T-helper 9 cell (primary cell): ENCODE measurements at places on chromosomes 3 and 15.

GRCh38 chr3:154749514-154749913 is 319.5 kb upstream of the GPR149 start:
- DNase-seq, result no peak

GRCh38 chr15:70212963-70213315 is 115.2 kb upstream of the TLE3 start:
- no peak for DNase-seq

- DNase-seq, result no peak
These were observed 68.3 kb upstream of the SLC12A8 start for GRCh38 chr3:125280668-125281361.

GRCh38 chr15:90336705-90337141 is 15.4 kb upstream of the ZNF774 start:
- DNase-seq, result no peak

- no peak for DNase-seq
These were observed 560.1 kb downstream of the NLGN1 start for GRCh38 chr3:173957646-173958045.

DNA sequence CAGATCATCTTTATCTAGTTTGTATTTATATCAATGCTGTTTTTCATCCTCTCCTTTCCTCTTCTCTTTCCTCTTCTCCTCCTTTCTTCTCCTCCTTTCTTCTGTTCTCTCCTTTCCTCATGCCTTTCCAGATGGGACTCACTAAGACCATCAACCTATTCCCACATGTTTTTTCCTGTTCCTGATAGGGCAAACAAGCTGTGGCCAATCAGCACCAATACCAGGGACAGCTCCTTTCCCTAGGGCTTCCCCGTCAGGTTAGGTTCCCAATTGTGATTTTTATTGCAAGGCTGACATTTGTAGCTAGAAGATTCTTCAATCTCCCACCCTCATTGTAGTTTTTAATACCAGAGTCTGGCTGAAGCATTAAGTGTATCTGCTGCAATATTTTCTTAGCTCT is 76.3 kb upstream of the COL8A1 start:
- no peak for DNase-seq

- no peak for DNase-seq
These were observed 11.0 kb downstream of the LYSMD2 start for GRCh38 chr15:51726302-51727073.

DNA sequence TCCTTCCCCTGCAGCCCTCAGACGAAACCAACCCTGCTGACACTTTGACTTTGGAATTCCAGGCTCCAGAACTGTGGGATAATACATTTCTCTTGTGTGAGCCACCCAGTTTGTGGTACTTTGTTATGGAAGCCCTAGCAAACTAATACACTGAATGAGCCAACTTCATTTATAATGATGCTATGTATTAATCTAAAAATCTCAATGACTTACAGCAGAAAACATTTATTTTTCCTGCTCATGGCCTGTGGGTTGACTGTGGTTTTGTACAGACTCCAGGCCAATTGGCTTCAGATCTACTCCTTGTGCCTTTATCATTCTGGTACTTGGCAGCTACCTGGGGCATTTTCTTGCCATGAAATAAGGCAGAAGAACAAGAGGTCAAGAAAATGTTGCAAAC is 152.4 kb downstream of the EBLN2 start:
- no peak for DNase-seq

DNA sequence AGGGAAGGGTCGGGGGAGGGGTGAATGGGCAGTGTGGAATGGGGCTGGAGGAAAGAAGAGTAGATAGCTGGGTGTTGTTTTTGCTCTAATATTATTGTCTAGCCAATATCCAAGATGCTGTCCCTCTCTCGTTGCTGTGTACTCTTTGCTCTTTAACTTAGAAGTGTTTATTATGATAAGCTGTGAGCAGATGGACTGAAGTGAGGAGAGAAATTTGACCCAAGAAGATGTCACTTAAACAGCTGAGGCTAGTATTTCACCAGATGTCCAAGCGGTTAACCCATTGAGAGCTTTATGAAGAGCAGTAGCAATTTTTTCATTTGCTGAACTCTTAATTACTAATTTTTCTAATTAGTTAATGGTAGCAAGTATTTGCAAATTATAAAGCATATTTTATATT is 212.2 kb upstream of the TP63 start:
- DNase-seq, result no peak

- no peak for DNase-seq
These were observed 491.8 kb downstream of the ZPLD1 start for GRCh38 chr3:102926618-102927017.

- DNase-seq, result no peak
These were observed 395.8 kb downstream of the MAGI1 start for GRCh38 chr3:65642883-65643282.

- no peak for DNase-seq
These were observed 258.6 kb upstream of the RASGRP1 start for GRCh38 chr15:38823263-38823662.

- DNase-seq, result no peak
These were observed 73.5 kb upstream of the SCN5A start for GRCh38 chr3:38722781-38723568.

GRCh38 chr3:50410185-50410584 is 50.9 kb upstream of the TMEM115 start:
- no peak for DNase-seq

- DNase-seq, result no peak
These were observed 50.4 kb upstream of the TRA2B start for GRCh38 chr3:185988080-185988815.

GRCh38 chr3:98215051-98215450 is 48.6 kb downstream of the OR5H15 start:
- no peak for DNase-seq

- no peak for DNase-seq
These were observed 15.8 kb downstream of the SPCS1 start for GRCh38 chr3:52721730-52722008.

- no peak for DNase-seq
These were observed 6.1 kb upstream of the EIF2B5 start for GRCh38 chr3:184129012-184129411.

- peak; percentile 12 for DNase-seq
These were observed at the start of gene LTK for GRCh38 chr15:41513506-41514227. Gene LTK, minus strand, starts transcription at chr15:41513827. Its CDS starts 118 bp downstream, at chr15:41513709.

DNA sequence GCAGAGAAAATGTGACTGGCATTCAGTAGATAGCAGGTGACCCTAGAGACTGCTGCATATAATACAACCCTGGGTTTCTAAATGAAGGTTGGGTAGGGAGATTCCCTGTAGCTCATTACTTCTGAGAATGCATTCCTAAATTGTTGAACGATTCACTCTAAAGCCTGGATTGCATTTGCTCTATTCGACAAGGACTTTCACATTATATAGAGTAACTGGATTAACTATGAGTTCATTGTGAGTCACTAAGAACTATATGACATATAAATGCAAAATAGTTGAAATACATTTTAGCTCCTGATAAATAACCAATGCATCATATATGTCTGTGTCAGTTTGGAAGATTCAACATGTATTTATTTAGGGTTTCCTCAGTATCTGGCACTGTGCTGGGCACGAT is 294.7 kb upstream of the CCDC54 start:
- no peak for DNase-seq

DNA sequence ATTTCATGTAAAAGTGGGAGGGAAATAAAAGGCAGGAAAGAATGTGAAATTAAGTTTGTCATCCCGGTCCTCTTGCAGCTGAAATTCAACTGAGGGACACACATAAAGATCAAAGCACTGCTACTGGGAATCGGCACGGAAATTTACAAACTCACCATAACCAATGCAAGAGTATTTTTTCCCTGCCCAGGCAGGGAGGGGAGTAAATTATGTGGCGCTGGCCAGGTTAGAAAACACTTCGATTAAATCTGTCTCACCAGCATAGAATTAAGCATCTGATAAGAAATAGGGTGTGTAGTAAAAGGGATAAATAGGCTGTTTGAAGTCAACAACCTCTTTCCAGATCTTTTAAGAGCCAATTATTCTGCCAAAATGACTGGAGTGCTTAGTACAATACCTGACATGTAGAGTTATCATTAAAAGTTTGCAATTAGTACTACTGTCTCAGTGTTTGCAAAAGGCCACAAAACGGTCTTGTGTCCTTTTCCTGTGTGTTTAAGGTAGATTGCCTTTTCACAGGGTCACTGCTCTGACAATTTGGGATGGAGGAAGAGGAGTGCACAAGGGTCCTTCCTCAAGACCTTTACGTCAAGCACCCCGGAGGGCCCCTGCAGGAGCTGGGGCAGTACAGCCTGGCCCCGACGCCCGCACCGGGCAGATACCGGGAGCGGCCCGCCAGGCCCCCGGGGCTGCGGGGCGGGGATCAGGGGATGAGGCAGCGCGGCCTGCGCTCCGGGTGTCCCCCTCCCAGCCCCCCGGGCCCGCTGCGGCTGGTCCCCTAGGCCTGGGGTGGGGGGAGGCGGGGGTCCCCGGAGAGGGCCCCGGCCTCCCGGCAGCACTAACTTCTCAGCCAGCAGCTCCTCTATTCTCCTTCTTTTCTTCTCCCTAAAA is 651 bp downstream of the UBA3 start:
- no peak for DNase-seq

DNA sequence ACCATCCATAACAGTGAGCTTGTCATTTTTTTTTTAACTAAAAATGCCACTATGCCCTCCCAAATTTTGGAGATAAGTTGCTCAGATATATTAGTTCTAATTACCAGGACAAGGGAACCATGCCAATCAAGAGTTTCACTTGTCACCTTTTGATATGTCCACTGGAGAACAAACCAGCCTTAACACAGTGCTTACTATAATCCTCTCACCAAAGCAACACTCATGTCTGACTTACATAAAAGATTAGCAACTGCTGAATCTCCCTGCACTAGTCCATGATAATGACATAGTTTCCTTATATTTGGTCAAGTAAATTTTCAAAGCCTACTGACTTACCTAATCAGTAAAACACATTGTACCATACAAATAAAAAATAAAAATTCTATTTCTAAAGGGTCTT is 44.4 kb downstream of the TTBK2 start:
- DNase-seq, result no peak

- DNase-seq, result no peak
These were observed 701.5 kb upstream of the GBE1 start for GRCh38 chr3:82462977-82463376.

- no peak for DNase-seq
These were observed 22.8 kb downstream of the ESYT3 start for GRCh38 chr3:138456961-138457862.

DNA sequence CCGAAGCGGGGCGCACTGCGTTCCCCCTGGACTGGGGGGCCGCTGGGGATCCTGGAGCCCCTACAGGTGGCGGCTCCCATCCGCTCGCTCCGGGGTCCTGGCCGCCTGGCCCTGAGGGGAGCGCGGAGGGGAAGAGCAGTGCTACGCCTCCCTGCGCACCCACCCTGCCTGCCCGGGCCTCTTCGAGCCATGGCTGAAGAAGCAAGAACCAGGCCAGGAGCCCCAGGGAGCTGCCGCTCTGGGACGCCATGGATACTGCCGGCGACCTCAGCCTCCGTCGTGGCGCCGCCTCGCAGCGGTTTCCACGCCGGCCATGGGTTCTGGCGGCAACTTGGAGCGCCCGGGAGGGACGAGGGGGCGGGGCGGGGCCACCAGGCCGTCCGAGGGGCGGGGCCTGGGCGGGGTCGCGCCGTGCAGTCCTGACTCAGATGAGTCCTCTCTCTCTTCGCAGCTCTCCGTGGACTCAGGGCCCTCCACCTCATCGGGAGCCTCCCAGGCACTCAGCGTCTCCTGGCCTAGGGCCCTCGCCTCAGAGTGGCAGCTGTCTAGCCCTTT is 50.9 kb downstream of the MYL3 start:
- DNase-seq, result peak; percentile 60

DNA sequence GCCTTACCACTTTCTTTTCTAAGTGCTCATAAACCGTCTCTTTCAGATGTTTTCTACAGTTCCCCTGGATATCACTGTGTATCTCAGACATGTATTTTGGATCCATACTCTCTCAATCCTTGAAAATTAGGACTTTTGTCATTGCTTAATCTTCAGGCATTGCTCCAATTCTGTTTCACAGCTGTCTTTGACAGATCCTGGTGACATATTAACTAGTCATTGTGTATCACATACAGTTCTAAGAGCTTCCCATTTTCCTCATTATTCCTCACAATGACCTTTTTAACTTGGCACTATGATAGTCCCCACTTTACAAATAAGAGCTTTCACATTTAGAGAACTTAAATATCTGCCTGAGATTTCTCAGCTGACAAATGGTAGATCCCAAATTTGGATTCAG is 151.7 kb downstream of the CLSTN2 start:
- no peak for DNase-seq

DNA sequence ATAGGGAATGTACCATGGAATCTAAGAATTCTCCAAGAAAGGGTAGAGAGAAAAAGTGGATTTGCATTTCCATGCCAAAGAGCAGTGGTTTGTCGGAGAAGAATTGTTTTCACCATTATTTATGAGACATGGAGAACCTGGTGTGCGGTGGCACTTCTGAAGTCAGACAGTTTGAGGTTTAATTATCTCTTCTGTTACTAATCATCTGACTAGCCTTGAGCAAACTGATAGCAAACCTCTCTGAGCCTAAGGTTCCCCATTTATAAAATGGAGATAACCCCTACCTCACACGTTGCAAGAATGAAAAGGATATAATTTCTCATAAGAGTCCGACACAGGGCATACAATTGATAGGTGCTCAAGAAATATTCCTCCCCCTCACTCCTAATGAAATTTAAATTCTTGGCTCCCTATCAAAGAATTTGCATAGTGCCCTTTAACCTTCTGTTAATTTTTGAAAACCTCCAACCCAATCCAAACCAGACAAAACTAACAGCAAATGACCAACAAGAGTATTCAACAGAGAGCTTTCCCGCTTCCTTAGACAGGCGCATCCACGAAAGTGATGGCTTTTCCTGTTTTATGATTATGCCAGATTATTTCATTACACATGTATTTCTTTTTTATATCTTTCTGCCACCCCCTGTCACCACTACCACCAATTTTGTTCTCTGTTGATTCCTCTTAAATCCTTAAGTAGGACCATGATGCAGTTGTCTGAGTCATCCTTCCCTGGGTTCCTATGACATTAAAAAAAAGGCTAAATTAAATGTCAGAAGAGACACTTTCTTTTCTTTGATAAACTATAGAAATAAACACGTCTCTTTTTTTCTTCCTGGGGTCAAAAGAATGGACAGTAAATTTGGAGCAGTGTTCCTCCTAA is 28.5 kb downstream of the TMEM212 start:
- no peak for DNase-seq

DNA sequence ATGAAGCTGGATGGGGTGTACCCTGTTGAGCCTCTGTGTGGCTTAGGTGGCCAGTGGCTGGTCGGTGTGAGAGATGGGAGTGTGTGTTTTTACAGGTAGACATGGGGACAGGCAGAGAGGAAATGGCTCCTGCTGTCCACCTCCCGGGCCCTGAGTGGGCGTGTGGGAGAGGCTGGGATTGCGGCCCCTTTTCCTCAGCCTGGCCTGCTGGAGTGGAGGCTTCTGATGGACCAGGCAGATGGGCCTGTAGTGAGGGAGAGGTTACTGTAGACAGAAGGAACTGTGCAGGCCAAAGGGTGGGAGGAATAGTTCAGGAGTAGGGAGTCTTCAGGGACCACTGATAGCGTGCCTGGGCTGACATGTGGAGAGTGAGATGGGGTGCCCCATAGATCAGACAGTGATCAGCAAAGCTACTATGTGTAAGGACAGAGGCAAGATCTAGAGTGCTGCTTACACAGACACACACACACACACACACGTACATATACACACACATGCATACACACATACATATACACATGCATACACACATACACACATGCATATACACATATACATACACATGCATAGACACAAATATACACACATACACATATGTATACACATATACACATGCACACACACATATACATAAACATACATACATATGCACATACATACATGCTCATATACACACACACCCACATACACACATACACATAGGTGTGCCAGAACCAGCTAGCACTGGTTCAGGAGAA is 26.4 kb downstream of the ACAA1 start:
- no peak for DNase-seq

- DNase-seq, result no peak
These were observed 3.3 kb downstream of the ARL6IP5 start for GRCh38 chr3:69088063-69088462.
